ENCODE measurements at places on chromosomes 13 and 19. TPM values are rescaled to one million over a fixed set of nuclear protein-coding genes. Genes with fewer than 3 reads are reported as not detected.

ZNF208 gene
- 0.41 TPM for total RNA-seq

SHISA7 gene
- not detected for total RNA-seq

MCF2L gene
- 13.8 TPM for total RNA-seq

UBE2L5 gene
- total RNA-seq: not detected

TDRD3 gene
- total RNA-seq: 15.7 TPM

Data from kidney epithelial cell (primary cell).